ENCODE measurements at places on chromosomes 5 and 9.
A peak's percentile ranks its signal among the peaks of the same experiment; 100 is the strongest.

DNA sequence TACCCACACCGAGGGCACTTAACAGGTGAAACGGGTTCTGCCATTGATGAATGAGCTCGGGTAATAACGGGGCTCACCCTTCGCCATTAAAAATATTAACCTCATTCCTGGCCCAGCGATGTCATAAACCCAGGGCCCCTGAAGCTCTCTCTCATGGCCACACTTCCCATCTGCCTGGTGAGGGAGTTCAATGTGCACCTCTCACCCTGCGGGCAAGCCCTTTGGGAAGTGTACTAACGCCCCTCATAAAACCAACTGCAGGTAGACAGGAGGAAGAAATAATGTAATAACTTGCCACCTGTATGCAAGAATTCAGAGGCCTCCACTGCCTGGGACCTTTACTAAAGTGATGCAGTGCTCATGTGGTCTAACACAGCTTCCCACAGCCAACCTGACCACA lies 35.1 kb downstream of the SHB start:
- DNase-seq = no peak

DNA sequence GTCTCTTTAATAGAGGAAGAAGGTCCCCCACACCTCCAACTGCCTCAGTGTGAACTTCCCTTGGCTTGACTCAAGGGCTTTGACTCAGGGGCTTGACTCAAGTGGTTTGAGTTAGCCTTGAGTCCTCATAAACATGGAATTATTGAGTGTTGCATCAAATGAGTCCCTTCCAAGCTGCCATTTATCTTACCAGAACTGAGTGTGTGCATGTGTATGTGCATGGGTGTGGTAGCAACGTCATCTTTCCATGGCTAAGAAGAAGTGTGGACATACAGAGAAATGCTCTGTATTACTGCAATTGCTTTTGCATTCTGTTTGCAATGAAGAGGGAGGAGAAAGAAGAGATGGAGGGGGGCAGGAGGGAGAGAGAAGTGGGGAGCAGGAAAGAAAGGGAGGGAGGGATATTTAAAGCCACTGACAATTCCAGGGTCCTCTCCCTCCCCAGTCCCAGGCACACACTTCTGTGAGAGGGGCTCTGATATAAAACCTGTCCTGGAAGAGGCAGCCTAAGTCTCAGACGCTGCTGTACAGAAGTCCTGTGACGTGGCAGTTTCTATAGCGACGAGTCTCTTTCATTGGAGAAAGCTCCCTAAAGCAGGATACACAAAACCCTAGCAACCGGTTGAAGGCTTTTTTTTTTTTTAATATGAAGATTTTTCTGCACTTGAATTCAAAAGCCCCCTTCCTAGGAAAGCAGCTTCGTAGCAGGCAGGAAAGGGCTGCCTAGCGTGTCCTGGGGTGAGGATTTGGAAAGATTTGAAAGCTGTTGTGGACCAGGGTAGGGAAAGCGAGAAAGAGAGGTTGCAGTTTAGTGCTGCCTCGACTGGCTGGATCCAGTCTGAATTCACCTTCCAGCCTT lies 93.3 kb upstream of the MAP1B start:
- peak; percentile 47 for DNase-seq

- no peak for DNase-seq
Observed at GRCh38 chr5:44454002-44454401, 64.8 kb upstream of the FGF10 start.

DNA sequence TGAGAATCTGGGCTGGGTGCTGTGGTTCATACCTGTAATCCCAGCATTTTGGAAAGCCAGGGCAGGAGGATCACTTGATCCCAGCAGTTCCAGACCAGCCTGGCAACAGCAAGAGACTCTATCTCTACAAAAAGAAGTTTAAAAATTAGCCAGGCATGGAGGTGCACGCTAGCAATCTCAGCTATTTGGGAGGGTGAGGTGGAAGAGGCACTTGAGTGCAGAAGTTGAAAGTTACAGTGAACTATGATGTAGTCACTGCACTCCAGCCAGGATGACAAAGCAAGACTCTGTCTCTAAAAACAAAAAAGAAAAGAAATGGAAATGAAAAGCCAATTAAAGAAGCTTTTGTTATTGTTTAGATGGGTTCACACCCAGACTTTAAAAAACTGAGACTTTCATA lies 131.6 kb upstream of the RASA1 start:
- DNase-seq = no peak

GRCh38 chr9:108816037-108816436 lies 39.7 kb downstream of the ACTL7B start:
- no peak for DNase-seq

GRCh38 chr5:74095871-74096270 lies 469.9 kb downstream of the ARHGEF28 start:
- peak; percentile 46 for DNase-seq

GRCh38 chr9:81819155-81819554 lies 109.1 kb upstream of the SPATA31D4 start:
- DNase-seq = no peak

All from mesenchymal stem cell (in vitro differentiated cells and primary cell).